ENCODE measurements at places on chromosomes 1 and 21. TPM values are rescaled to one million over a fixed set of nuclear protein-coding genes. Genes with fewer than 3 reads are reported as not detected.

DNA sequence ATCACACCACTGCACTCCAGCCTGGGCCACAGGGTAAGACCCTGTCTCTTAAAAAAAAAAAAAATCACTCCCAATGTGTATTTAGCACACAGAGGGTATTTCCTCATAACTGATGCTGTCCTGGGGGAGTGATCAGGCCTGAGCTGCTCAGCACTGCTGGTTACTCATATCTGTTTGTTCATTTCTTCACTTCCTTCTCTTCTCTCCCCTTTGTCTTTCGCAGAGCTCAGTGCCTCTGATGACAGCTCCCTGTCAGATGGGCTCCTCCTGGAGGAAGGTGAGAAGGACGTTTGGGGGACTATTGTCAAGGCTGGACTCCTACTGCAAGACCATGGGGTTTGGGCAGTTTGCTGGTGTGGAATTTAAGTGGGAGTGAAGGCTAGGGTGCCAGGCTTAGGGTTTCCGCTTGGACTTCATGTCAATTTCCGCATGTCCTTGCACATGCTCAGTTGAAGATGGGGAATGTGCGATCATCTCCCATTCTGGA, 13.0 kb downstream of the INAVA start:
- no peaks in the 10 kb centered on the region for H3K27me3 ChIP-seq
- H3K4me1 ChIP-seq, result no peaks in the 10 kb centered on the region
- no peak overlapping the region for H3K27ac ChIP-seq
- H3K4me3 ChIP-seq, result no peak overlapping the region

- H3K27me3 ChIP-seq, result peaks cover 59% of the 10 kb centered on the region
- H3K4me3 ChIP-seq, result no peak overlapping the region
These were observed 2.4 kb downstream of the TSPEAR start for GRCh38 chr21:44708866-44709425.

- DNase-seq, result no peak
- H3K4me3 ChIP-seq, result no peak overlapping the region
- no peaks in the 10 kb centered on the region for H3K27me3 ChIP-seq
- no peaks in the 10 kb centered on the region for H3K36me3 ChIP-seq
These were observed 51.7 kb downstream of the SLC16A1 start for GRCh38 chr1:112904071-112904830.

DNA sequence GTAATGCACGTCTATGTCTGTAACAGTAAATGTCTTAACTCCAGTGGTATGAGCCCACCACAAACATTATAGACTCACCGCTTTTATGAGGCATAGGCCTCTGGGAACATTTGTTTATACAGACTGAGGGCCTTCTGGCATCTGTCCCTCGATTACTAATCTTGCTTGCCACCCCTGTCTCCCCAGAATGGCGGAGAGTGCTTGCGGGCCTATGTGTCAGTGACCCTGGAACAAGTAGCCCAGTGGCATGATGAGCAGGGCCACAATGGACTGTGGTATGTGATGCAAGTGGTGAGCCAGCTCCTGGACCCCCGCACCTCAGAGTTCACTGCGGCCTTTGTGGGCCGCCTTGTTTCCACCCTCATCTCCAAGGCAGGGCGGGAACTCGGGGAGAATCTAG, 18.3 kb upstream of the SHISA4 start:
- H3K36me3 ChIP-seq, result peaks cover 92% of the 10 kb centered on the region
- H3K4me3 ChIP-seq, result no peak overlapping the region
- H3K4me1 ChIP-seq, result no peaks in the 10 kb centered on the region
- no peaks in the 10 kb centered on the region for H3K27me3 ChIP-seq

- H3K4me3 ChIP-seq, result peak overlapping the region; percentile 6
- H3K4me1 ChIP-seq, result peaks cover 79% of the 10 kb centered on the region
- peak overlapping the region; percentile 66 for H3K27ac ChIP-seq
- no peaks in the 10 kb centered on the region for H3K36me3 ChIP-seq
These were observed 15.4 kb downstream of the COL18A1 start for GRCh38 chr21:45420061-45421041.

DNA sequence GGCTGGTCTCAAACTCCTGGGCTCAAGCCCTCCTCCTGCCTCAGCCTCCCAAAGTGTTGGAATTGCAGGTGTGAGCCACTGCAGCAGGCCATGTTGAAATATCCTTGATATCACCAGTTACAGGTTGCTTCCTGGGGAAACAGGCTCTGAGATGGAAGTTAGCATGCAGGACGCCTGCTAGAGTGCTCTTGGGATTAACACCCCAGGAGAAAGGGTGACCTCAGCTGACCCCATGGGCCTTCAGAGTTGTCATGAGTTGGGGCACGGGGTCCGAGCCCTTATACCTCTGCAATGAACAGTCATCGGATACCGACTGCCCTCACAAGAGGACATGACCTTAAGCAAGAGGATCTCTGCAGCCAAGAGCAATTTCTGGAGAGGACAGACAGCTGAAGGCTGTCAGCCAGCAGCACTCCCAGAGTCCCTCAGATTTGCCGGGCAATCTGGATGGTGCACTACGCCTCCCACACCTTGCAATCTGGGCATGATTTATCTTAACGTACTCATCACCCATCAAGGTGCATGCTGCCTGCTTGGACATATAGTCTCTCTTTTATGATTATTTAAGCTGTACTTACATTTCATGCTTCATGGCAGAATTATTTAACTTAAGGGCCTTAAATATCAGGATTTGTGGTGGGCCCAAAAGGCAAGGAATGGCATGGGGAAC, 134.6 kb downstream of the ADSS2 start:
- H3K4me1 ChIP-seq, result no peaks in the 10 kb centered on the region
- no peaks in the 10 kb centered on the region for H3K36me3 ChIP-seq
- no peak overlapping the region for H3K27ac ChIP-seq
- no peaks in the 10 kb centered on the region for H3K27me3 ChIP-seq
- DNase-seq, result no peak
- H3K4me3 ChIP-seq, result no peak overlapping the region

The FTCD gene
- 0.24 TPM for total RNA-seq

- no peak overlapping the region for H3K27ac ChIP-seq
- H3K4me1 ChIP-seq, result peaks cover 4% of the 10 kb centered on the region
- H3K36me3 ChIP-seq, result no peaks in the 10 kb centered on the region
These were observed 2.0 kb upstream of the PCBP3 start for GRCh38 chr21:45641480-45642035.

DNA sequence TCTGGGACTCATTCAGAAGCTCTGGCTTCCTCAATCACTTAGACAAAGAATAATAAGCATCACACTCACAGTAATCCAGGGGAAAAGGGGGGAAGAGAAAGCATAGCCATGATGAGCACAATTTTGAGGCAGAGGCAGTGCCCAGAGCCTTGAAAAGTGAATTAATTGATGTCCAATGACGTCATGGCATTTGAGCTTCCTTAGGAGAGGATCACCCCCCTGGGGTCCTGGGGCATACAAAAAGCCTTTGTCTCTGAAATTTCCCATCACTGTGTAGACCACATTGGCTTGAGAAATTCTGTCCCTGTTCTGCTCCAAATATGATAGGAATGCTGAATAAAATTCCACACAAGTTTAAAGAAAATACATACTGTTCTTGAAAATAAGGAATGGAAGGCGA, 84.3 kb upstream of the COA6 start:
- DNase-seq, result no peak
- no peak overlapping the region for H3K4me3 ChIP-seq
- H3K27me3 ChIP-seq, result no peaks in the 10 kb centered on the region
- no peaks in the 10 kb centered on the region for H3K4me1 ChIP-seq
- no peaks in the 10 kb centered on the region for H3K36me3 ChIP-seq
- H3K27ac ChIP-seq, result no peak overlapping the region

DNA sequence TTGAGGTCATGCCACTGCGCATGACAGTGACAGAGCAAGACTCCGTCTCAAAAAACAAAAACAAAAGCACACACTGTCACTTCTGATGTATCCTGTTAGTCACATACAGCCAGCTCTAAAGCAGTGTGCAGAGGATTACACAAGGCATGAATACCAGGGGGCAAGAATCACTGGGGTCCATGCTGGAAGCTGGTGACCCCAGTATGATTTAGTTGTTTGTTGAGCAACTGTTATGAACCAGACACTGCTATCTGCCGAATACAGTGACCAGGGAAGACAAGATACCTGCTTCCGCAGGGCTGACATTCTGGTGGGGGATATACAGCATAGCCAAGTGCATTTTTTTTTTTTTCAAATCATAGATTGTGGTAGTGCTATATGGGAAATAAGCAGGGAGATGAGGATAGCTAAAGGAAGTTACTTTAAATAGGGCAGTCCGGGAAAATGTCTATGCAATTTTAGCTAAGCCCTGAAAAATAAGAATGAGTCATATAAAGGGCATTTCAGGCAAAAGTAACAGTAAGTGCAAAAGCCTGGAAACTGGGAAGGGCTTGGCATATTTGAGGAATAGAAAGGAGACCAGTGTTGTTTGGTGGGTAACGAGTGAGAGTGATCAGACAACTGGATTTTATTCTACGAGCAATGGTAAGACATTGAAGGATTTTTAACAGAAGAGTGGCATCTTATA, 69.7 kb downstream of the ADSS2 start:
- H3K27me3 ChIP-seq, result no peaks in the 10 kb centered on the region
- H3K36me3 ChIP-seq, result no peaks in the 10 kb centered on the region
- no peak overlapping the region for H3K27ac ChIP-seq
- no peak overlapping the region for H3K4me3 ChIP-seq
- H3K4me1 ChIP-seq, result no peaks in the 10 kb centered on the region

DNA sequence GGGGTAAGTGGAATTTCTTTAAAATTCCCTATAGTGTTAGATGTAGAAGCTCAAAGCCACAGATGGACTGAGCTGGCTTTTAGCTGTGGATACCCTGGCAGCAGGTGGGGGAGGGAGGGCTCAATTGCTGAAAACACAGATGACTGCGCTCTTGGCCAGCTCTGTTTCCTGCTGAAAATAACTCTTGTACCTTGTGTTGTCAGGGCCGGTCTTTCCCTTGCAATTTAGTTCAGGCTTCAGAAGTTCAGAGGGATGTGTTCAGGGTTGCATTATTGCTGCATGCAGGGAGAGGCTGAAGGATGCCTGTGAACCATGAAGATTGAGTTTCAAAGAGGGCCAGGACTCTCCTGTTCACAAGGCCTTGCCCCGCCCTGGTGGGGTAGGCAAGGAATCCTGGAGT, 58.1 kb upstream of the GCLM start:
- H3K27ac ChIP-seq, result no peak overlapping the region
- H3K27me3 ChIP-seq, result no peaks in the 10 kb centered on the region
- H3K36me3 ChIP-seq, result no peaks in the 10 kb centered on the region
- H3K4me1 ChIP-seq, result no peaks in the 10 kb centered on the region
- H3K4me3 ChIP-seq, result no peak overlapping the region

The ICOSLG gene
- total RNA-seq, result 1.1 TPM

GRCh38 chr1:56139836-56140235, 439.5 kb downstream of the PLPP3 start:
- H3K27ac ChIP-seq, result no peak overlapping the region
- H3K4me3 ChIP-seq, result no peak overlapping the region
- no peaks in the 10 kb centered on the region for H3K36me3 ChIP-seq
- H3K4me1 ChIP-seq, result no peaks in the 10 kb centered on the region

DNA sequence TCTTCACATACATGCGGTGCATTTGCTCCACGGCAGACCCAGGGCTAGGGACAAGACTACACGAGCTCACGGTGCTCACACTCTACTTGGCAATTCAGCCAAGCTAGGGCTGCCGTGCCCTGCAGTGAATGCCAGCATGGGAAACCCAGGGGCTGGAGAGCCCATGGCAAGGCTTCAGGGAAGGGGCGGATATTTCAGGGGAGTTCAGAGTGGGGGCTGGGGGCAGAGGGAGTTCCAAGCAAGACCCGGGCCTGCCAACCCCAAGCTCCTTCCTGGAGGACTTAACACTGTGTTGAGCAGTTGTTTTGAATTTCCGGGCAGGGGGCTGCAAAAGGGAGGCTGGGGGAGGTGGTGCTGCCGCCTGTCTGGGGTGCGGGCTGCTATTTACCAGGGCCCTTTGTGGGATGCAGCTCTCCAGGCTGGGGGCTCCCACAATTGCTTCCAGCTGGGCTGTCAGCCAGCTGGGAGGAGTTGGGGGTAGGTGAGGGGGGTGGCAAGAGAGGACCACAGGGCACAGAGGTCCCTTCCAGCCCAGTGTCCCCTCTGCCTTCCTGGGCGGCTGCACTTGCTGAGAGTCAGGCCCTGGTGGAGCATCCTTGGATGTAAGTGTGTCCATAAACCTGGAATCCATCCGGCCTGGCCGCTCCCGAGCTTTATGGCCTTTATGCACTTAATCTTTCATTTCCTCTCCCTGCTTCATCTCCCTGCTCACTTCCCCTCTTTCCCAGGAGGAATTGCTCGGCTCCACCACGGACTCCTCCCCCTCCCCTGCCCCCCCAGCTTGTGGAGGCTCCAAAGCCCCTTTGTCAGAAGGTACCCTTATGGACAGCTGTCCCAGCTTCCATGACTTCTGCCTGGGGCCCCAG, 55.8 kb upstream of the SSBP3 start:
- no peak for DNase-seq
- no peak overlapping the region for H3K4me3 ChIP-seq
- no peaks in the 10 kb centered on the region for H3K27me3 ChIP-seq
- H3K27ac ChIP-seq, result no peak overlapping the region
- no peaks in the 10 kb centered on the region for H3K4me1 ChIP-seq
- H3K36me3 ChIP-seq, result no peaks in the 10 kb centered on the region

- H3K4me1 ChIP-seq, result no peaks in the 10 kb centered on the region
- DNase-seq, result no peak
- H3K27ac ChIP-seq, result no peak overlapping the region
- no peaks in the 10 kb centered on the region for H3K36me3 ChIP-seq
- H3K4me3 ChIP-seq, result no peak overlapping the region
- no peaks in the 10 kb centered on the region for H3K27me3 ChIP-seq
These were observed 19.6 kb upstream of the WNT3A start for GRCh38 chr1:227987181-227987580.

The PRELP gene
- total RNA-seq, result 243 TPM

GRCh38 chr1:245650441-245650960, 495.7 kb downstream of the KIF26B start:
- no peak overlapping the region for H3K27ac ChIP-seq
- no peaks in the 10 kb centered on the region for H3K27me3 ChIP-seq
- H3K36me3 ChIP-seq, result no peaks in the 10 kb centered on the region
- no peak overlapping the region for H3K4me3 ChIP-seq
- no peak for DNase-seq

The CASZ1 gene
- 50.3 TPM for total RNA-seq

GRCh38 chr21:18986197-18986596, 582.6 kb upstream of the TMPRSS15 start:
- no peak overlapping the region for H3K27ac ChIP-seq
- H3K4me3 ChIP-seq, result no peak overlapping the region
- DNase-seq, result no peak
- H3K4me1 ChIP-seq, result no peaks in the 10 kb centered on the region

- no peaks in the 10 kb centered on the region for H3K27me3 ChIP-seq
- no peaks in the 10 kb centered on the region for H3K36me3 ChIP-seq
- H3K4me3 ChIP-seq, result no peak overlapping the region
- peak; percentile 74 for DNase-seq
- peaks cover 71% of the 10 kb centered on the region for H3K4me1 ChIP-seq
These were observed 79.2 kb downstream of the MAN1C1 start for GRCh38 chr1:25695771-25696311.

- no peaks in the 10 kb centered on the region for H3K4me1 ChIP-seq
- no peak overlapping the region for H3K27ac ChIP-seq
- H3K4me3 ChIP-seq, result no peak overlapping the region
- no peaks in the 10 kb centered on the region for H3K27me3 ChIP-seq
These were observed 567.6 kb downstream of the MRPL39 start for GRCh38 chr21:25039461-25040380.

The LCE1D gene
- total RNA-seq, result not detected

- no peak overlapping the region for H3K27ac ChIP-seq
- no peak overlapping the region for H3K4me3 ChIP-seq
- DNase-seq, result no peak
- H3K4me1 ChIP-seq, result no peaks in the 10 kb centered on the region
- no peaks in the 10 kb centered on the region for H3K27me3 ChIP-seq
These were observed 105.9 kb downstream of the RGS2 start for GRCh38 chr1:192914696-192915095.
